ENCODE measurements at places on chromosomes 4 and X.
A peak's percentile ranks its signal among the peaks of the same experiment; 100 is the strongest.

GRCh38 chr4:152476796-152477195 lies 59.1 kb downstream of the FBXW7 start:
- DNase-seq, result no peak

DNA sequence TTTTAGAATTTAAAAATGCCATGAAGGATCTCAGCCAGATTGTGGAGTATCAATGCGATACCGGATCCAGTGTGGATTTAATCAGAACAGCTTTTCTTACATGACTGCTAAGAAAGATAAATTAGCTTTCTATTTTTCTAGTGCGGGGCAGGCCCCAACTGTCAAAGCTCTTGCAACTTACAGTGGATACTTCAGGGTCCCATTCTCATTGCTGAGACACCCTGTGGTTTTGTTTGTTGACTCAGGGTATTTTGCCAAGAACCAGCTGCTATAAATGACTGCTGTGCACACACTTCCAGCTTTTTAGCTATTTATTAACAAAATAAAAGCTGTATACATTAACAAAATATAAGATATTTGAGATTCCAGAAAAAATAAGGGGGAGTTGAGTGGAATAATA lies 166.4 kb downstream of the DCLK2 start:
- DNase-seq, result peak; percentile 39

- DNase-seq, result no peak
These were observed 400.7 kb upstream of the FAT1 start for GRCh38 chr4:187124331-187124730.

- DNase-seq, result no peak
These were observed 293.8 kb upstream of the ARSJ start for GRCh38 chr4:114273238-114273637.

DNA sequence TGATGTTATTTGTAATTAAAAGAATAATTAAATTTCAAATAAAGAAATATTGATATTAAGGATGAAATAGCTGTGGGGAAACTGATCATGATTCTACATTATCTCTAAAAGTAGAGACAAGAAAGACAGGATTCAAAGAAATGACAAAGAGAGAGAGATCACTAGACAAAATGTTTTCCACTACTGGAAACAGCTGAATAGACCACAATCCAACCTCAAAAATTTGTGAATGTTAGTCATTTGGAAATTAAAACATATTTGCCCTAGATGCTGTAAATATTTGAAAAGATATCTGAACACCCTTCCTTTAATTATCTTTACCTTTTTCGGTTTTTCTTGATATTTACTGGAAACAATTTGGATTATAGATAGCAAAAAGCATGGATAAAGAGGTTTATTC lies 414.9 kb downstream of the CENPC start:
- DNase-seq, result no peak

DNA sequence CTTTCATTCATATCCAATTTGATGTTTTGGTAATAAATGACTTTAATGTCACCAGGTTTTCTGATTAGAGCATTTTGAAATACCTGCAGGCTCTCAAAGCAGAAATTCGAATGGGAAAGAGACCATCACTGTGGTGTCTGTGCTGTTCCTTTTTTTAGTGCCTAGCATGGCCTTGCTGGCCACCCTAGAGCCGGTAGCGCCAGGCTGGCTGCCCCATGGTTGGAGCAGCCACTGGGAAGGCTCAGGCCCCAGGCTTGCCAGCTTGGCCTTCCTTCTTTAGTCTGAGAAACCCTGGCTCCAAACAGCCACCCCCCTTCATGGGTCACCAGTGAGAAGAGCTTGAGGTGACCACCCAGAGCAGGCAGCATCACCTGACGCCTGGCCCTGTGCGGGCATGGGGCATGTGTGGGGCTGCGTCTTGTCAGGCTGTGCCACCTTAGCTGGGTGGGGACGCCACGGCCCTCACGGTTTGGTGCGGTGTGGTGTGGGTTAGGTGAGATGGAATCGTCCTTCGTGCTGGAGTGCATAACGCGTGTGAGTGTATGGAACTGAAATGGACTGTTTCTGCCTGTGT lies 30.0 kb downstream of the TRMT44 start:
- DNase-seq, result no peak

All from NCI-H2081 (cell line).